Thymus (tissue), 14 donors: ENCODE measurements at places on chromosomes 5 and 9.

- no peak for DNase-seq
Measured at GRCh38 chr9:81626511-81626910, 62.8 kb downstream of the TLE1 start.

GRCh38 chr5:68172314-68172713 is 43.2 kb upstream of the PIK3R1 start:
- no peak for DNase-seq

GRCh38 chr5:119501671-119502179 is 49.4 kb downstream of the HSD17B4 start:
- no peak for DNase-seq

GRCh38 chr9:91500509-91501014 is 76.9 kb upstream of the NFIL3 start:
- no peak for DNase-seq

DNA sequence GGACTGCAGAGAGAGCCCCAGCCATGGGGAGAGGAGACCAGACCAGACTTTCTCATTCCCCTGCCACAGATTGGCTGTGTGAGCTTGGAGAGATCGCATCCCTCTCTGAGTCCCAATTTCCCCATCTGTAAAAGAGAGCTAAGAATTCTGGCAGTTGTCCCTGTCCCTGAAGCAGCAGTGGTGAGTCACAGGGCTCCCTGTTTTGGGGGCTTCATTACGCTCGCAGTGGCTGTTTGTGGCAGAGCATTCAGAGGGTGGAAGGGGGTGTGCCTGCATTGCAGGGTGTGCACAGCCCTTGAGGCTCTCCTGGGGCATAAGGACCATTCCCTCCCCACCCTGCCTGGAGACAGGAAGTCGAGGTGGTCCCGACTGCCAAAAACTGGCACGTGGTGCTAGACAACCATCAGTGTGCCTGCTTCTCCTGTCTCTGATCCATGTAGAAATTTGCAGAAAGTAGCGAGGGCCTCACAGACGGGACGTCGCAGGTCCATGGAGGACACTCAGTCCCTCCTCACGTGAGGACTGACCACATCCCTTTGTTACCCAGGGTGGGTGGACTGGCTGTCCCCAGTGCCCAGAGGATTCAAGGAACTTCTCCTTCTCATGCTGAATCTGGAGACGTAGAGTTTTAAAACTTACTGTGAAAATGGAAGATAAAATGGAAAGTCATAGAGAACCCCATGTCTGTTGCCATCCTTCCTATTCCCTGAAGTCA is 35.3 kb downstream of the HRH2 start:
- DNase-seq: no peak

GRCh38 chr9:108620767-108621166 is 235.0 kb downstream of the ACTL7B start:
- no peak for DNase-seq

DNA sequence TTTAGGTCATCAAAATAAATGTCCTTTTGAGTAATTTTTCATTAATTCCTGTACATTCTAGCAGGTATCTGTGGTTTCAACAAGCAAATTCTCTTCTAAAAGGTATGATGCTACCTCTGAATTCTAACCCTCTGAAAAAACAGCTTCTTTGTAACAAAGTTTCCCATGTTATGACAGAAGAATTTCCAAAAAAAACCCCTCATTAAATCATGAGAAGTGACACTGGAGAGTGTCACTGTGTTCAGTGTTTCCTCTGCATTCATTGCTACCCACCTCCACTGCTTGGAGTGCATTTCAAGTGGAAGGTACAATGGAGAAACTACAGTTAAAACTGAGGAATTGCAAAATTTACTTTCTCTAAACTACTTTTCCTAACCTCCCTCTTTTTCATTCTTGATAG is 10.1 kb downstream of the CDKN2A start:
- no peak for DNase-seq

GRCh38 chr9:76358628-76359280 is 35.5 kb downstream of the RFK start:
- no peak for DNase-seq

DNA sequence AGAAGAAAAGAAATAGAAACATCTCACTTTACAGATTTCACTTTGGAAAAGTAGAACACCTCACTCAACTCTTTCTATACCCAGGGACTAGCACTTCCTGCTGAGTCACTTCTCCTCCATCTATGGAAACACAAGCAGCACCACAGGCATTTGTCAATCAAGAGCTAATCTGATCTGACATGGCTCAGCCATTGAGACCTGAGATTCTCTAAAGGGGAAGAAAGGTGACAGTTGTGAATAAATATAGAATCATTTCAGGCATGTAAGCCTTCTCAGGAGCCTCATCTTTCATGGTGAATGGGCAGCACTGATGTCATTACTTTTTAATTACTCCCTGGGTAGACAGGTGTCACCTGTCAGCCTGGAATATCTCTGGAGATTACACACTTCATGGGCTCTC is 559.8 kb downstream of the HINT1 start:
- no peak for DNase-seq

GRCh38 chr9:120592210-120592609 is 12.2 kb upstream of the CDK5RAP2 start:
- no peak for DNase-seq

GRCh38 chr5:151295791-151296477 is 7.6 kb downstream of the SLC36A3 start:
- no peak for DNase-seq

DNA sequence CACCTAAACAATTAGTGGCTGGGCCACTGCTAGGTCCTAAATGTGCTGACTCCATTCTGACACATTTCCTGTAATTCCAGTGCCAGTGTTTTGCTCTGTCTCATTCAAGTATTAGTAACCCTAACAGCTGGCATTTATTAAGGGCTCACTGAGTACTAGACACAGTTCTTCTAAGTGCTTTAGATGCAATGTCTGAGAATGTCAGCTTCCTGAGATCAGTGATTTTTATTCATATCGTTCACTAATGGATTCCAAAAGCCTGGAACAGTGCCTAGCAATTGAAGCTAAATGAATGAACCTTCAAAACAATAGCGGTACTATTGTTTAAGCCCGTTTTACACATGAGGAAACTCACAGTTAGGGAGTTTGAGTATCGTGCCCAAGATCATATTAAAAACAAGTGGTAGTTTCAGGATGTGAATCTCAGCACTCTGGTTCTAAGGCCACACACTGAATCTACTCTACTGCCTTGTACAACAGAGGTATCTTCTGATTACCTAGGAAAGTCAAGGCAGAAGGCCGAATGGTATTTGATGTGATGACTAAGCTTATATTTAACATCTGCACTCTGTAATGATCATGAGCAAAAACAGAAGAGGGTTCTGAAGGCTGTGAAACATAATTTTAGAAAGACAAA is 304.0 kb downstream of the PJA2 start:
- no peak for DNase-seq

DNA sequence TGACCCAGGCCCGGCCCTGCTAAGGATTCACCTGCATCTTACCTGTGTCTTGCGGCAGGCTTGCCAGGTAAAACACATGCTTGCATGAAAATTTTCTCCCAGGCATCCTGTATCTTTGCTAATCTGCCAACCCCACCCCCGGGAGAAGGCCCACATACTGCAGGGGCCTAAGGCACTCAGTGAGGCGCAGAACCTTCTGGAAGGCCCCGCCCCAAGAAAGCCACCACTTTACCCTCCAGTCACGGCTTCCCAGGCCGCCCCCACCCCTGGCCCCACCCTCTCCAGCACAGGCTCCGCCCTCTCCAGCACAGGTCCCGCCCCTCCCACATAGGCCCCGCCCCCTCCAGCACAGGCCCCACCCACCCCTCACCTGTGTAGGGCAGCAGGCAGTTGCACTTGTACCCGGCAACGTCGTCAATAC is 29.8 kb upstream of the SEC16A start:
- no peak for DNase-seq

DNA sequence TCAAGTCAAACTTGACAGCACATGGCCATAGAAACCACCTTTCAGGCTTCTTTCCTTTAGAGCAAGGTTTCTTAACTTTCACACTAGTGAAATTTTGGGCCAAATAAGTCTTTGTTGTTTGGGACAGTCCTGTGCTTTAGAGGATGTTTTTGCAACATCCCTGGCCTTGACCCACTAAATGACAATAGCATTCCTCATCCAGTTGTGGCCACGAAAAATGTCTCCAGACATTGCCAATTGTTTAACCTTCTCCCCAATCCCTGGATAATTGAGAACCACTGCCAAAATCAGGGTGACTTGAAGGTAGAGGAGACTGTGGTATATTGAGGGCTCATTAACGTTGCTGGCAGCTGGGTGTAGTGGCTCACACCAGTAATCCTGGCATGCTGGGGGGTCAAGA is 72.0 kb downstream of the ALDH1A1 start:
- DNase-seq: no peak

DNA sequence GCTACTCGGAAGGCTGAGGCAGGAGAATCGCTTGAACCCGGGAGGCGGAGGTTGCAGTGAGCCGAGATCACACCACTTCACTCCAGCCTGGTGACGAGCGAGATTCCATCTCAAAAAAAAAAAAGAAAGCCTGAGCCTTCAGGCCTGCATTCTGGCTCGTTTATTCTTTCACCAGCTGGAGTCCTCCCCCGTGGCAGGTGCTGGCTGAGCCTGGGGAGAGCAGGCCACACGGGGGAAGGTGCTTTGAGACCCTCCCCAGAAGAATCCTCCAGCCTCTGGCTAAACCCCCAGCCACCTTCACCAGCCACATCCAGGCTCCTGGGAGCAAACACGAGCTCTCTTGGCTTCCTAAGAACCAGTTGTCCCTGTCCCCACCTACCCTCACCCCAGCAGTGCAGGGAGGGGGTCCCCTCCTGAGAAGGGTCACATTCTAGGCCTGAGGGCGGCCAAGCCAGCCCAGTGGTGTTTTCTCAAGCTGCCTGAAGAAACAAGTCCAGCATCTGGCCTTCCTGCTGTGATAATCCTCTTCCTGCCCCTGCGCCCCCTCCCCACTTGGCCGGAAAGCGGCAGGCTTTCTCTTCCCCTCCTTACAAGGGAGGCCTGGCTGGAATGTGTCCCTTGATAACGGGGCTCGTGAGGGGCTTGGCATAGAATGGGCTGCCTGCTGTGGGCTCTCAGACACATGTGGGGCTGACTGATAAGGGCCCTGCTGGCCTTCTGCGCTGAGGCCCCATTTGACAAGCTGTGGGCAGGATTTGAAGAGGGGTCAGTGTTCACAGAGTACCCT is 41.5 kb downstream of the PLPP7 start:
- no peak for DNase-seq

DNA sequence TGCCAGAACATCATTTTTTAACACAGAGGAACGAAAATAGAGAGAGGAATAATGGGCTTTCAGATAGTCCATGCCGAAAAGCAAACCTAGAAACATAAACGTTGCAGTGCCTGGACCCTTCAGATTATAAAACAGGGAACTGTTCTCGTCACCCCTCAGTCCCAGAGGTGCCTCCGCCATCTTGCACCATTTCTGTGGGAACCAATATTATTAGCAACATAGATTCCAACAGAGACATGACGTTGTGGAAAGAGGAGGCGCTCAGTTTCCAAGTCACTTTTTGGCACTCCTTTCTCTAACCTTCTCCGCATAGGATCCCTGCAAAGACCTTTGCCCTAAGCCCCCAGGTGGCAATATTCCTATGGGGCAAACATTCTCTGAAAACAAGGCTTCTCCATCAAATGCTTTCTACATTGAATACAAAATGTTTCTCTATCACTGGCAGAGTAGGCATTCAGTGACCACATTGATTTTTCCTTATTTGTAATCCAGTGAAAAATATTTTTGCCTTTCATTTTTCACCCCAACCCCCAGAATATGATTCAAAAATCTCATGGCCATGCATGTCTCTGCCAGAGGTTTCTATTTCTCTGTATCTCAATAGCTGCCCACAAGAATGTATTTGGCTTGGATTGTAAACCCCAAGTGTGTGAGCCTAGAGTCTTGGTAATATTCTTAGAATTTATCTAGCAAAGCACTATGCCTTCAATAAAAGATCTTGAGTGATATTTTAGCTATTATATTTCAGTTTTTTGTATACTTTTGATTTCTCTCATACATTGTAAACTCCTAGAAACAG is 500.8 kb upstream of the WWC1 start:
- DNase-seq: no peak

GRCh38 chr5:43411495-43411894 is 696 bp downstream of the CCL28 start:
- no peak for DNase-seq

- DNase-seq: no peak
Measured at GRCh38 chr9:13860946-13861640, 452.8 kb downstream of the NFIB start.

- no peak for DNase-seq
Measured at GRCh38 chr5:81195335-81195929, 37.7 kb upstream of the CKMT2 start.

DNA sequence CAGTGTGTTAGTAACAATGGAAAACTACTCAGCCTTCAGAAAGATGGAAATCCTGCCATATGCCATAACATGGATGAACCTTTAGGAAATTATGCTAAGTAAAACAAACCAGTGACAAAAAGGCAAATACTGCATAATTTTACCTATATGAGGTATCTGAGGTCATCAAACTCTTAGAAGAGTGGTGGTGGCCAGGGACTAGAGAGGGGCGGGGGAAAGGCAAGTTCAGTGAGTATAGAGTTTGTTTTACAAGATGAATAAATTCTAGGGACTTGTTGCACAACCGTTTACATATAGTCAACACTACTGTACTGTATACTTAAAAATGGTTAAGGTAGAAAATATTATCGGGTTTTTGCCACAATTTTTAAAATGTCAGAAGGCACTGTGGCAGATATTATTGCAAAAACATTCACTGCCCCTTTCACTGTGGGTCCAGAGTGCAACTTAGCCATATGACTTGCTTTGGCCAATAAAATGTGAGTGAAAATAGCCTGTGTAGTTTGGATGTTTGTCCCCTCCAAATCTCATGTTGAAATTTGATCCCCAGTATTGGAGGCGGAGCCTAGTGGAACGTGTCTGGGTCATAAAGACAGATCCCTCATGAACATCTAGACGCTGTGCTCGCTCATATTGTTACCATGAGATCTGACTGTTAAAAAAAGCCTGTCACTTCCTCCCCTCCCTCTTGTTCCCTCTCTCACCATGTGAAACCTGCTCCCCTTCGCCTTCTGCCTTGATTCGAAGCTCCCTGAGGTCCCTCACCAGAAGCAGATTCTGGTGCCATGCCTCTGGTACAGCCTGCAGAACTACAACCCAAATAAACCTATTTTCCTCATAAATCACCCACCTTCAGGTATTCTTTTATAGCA is 9.5 kb downstream of the ZNF367 start:
- DNase-seq: no peak

GRCh38 chr5:38463634-38464521 is 92.6 kb downstream of the LIFR start:
- no peak for DNase-seq
